PC-9 (cell line): ENCODE measurements at places on chromosomes 2 and 18.

GRCh38 chr2:168912901-168913369, 11.8 kb downstream of the G6PC2 start:
- DNase-seq: no peak

GRCh38 chr2:161250864-161251436, 57.3 kb upstream of the PSMD14 start:
- no peak for DNase-seq

- no peak for DNase-seq
Measured at GRCh38 chr2:186979439-186980116, 130.6 kb upstream of the ZSWIM2 start.

- DNase-seq: no peak
Measured at GRCh38 chr2:218010140-218010983, 7.6 kb upstream of the TNS1 start.

DNA sequence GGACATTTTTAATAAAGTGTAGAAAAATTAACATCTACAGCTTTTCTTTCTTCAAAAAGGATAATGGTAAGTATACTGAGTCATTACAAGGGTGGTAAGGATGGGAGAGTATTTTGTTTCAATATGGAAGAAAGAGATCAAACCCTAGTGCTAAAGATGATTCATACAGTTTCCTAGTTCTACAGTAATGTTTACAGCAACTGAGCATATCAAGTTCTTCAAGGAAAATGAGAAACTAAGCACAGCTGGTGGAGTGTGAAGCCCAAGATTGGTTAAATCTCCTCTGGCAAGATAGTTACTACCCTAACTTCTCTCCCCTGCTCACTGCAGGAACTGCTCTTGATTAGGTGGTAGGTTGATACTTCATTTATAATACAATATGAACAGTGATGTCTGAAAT, 467.5 kb downstream of the XIRP2 start:
- no peak for DNase-seq
